ENCODE measurements at places on chromosomes 6 and 20. TPM values are rescaled to one million over a fixed set of nuclear protein-coding genes. Genes with fewer than 3 reads are reported as not detected.

DNA sequence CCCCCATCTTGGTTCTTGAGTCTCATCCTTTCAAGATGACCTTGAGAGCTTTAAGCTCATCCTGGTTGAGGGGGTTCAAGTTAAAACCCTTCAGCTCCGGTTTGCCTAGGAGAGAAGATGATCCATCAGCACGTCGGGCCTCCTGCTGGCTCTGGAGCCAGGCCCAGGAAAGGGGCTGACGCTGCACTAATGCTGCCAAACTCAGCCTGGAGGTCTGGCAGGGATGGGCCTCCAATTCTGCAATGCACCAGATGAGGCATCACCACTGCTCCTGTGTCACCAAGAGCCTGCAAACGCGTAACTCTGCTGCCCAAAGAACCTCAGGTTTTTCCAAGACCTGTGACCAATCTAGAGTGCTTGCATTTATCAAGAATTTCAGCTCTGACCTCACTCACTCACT, 6.1 kb downstream of the PDRG1 start:
- no peak for DNase-seq

- no peak for DNase-seq
Observed at GRCh38 chr6:124882579-124883393, 79.5 kb upstream of the RNF217 start.

GRCh38 chr6:129966125-129966524, 52.3 kb upstream of the L3MBTL3 start:
- DNase-seq = no peak

DNA sequence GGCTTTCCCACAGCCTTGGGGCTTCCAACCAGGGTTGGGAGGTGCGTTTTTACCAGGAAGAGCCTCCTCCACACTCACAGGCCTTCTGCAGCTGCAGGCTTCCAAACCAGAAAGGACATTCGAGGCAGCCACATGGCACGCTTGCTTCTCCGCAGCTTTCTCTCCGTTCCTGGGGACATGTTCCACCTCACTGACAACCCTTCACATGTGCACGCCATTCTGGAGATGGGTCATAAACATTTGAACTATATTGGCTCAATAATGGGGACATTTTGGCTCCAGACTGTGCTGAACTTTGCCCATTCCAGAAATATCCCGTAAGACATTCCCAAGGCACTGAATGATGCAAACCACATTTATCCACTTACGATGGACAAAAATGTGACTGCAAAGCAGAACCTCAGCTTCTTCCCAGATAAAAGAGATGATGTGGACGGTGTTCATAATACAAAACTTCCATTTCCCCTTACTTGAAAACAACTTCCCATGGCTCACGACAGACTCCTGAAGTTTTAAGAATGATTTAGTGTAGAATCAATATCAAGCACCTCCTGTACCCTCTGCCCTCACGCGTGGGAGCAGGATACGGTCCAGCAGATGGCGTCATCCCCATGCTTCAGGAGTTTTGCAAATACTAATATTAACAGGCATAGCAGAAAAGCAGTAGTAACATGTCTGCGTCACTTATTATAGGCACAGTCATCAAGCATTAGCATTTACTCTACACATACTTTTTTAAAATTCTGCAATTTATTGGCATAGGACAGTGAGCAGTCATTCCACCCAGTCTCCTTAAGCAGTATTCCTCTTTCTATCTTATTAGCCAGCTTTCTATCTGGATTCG, 25.4 kb upstream of the FOXF2 start:
- no peak for DNase-seq

GRCh38 chr6:1313384-1313766, 1.5 kb downstream of the FOXQ1 start:
- DNase-seq = no peak

- DNase-seq = no peak
Observed at GRCh38 chr20:59933296-59933848, at the start of gene SYCP2. SYCP2 (minus strand) TSS chr20:59933637; CDS start chr20:59922413, 11,224 bp downstream.

GRCh38 chr6:128311944-128312570, 208.3 kb downstream of the PTPRK start:
- no peak for DNase-seq

GRCh38 chr6:119676230-119676629, 326.7 kb upstream of the MAN1A1 start:
- no peak for DNase-seq

DNA sequence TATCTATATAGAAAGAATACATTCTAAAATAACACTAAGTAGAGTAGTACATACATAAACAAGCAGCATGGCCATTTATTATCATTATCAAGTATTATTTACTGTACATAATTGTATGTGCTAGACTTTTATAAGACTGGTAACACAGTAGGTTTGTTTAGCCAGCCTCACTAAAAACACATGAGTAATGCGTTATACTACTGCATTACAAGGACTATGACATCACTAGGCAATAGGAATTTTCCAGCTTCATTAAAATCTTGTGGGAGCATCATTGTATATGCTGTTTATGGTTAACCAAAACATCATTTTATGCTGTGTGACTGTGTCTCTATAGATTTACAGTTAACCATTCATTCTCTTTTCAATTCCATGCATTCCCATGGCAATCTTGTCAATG, 131.7 kb upstream of the HDGFL1 start:
- no peak for DNase-seq

GRCh38 chr6:27565839-27566779, 93.2 kb upstream of the ZNF184 start:
- DNase-seq = no peak

GRCh38 chr6:68967549-68968300, 332.6 kb downstream of the ADGRB3 start:
- peak; percentile 63 for DNase-seq

DNA sequence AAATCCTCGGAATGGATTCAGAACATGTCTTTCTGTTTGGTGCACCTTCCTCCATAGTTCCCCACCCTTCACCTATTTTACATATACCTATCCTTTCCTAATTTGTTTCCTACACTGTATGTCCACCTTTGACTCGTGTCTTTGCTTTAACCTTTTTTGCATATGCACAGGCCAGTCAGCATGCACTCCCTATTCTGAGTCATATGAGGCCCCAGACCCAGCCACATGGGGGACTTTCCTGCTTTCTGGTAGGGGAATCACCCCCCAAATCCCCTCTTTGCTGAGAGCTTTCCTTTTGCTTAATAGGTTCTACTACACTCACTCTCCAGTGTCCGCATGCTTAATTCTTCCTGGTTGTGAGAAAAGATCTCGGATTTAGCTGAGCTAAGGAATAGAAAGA, 393.8 kb upstream of the IMPG1 start:
- DNase-seq = no peak

- peak; percentile 80 for DNase-seq
Observed at GRCh38 chr20:51800060-51800871, 2.1 kb downstream of the SALL4 start.

DNMT3B gene
- polyA plus RNA-seq = 10.1 TPM

PDYN gene
- 0.52 TPM for polyA plus RNA-seq

PNRC1 gene
- 114 TPM for polyA plus RNA-seq

MARCKS gene
- polyA plus RNA-seq = 277 TPM

MRPS18B gene
- polyA plus RNA-seq = 55.8 TPM

RAET1G gene
- 1.4 TPM for polyA plus RNA-seq

BTNL2 gene
- 3.4 TPM for polyA plus RNA-seq
